ENCODE measurements at places on chromosomes 6 and 20. TPM values are rescaled to one million over a fixed set of nuclear protein-coding genes. Genes with fewer than 3 reads are reported as not detected.

GRCh38 chr6:14277405-14277930 is 159.9 kb downstream of the CD83 start:
- peak; percentile 54 for ATAC-seq

GRCh38 chr6:72406517-72406916 is 215.3 kb upstream of the KCNQ5 start:
- no peak for ATAC-seq

DNA sequence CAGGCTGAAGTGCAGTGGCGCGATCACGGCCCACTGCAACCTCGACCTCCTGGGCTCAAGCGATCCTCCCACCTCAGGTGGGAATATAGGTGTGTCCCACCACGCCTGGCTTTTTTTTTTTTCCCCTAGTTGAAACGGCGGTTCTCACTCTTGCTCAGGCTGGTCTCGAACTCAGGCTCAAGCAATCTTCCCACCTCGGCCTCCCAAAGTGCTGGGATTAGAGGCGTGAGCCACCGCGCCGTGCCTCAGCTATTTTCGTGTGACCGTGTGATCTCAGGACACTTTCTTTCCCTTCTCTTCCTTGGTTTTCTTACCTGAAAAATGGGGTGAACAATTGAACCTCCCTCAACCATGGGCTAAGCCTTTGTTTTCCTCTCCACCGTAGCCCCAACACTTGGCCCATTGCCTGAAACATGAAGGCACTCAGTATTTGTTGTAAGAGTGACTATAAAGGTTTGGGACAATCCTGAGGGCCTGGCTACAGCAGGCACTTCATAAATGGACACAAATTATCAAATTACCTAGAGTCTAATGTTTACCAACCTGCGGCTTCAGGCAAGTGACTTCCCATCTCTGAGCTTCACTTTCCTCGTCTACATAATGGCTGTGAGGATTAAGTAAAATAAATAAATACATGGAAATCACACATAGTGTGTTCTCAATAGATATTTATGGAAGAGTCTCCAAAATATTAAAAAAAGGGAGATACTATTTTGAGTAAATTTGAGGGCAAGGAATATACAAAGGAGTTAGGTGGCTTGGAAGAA is 31.4 kb upstream of the ID1 start:
- ATAC-seq: peak; percentile 1

- ATAC-seq: no peak
Observed at GRCh38 chr6:83770910-83771309, 62.0 kb upstream of the SNAP91 start.

- ATAC-seq: no peak
Observed at GRCh38 chr6:147874322-147874721, 365.8 kb downstream of the SAMD5 start.

DNA sequence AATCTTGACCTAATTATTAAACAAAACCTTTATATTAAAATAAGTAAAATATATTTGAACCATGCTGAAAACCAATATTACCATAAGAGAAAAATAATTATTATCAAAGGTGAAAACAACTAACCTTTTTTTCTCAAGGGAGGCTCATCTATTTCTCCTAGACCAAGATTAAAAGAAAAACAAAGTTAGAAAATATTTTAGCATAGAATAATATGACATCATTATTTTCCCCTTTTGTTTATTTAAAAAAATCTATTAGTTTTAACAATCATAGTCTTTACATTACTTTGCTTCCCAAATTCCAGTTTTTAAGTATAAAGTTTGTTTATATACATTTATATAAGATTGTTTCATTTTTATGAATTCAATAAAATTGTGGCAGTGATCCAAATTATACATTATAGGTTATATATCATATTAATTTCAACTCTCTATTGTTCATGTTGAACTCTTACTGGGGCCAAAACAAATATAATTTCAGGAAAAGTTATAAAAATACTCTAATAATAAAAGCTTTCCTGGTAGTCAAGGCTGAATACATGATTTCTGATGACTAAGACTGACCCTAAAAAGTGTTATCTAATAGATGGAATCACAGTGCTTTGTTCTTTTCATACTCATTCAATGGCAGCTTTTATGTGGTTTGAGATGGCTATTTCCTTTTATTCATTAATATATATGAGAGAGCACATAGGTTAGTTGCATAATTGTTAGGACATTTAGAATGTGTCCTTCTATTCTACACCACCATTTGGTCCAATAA is 89.4 kb downstream of the TRDN start:
- no peak for ATAC-seq

- no peak for ATAC-seq
Observed at GRCh38 chr20:3270051-3270450, 31.1 kb upstream of the SLC4A11 start.

DNA sequence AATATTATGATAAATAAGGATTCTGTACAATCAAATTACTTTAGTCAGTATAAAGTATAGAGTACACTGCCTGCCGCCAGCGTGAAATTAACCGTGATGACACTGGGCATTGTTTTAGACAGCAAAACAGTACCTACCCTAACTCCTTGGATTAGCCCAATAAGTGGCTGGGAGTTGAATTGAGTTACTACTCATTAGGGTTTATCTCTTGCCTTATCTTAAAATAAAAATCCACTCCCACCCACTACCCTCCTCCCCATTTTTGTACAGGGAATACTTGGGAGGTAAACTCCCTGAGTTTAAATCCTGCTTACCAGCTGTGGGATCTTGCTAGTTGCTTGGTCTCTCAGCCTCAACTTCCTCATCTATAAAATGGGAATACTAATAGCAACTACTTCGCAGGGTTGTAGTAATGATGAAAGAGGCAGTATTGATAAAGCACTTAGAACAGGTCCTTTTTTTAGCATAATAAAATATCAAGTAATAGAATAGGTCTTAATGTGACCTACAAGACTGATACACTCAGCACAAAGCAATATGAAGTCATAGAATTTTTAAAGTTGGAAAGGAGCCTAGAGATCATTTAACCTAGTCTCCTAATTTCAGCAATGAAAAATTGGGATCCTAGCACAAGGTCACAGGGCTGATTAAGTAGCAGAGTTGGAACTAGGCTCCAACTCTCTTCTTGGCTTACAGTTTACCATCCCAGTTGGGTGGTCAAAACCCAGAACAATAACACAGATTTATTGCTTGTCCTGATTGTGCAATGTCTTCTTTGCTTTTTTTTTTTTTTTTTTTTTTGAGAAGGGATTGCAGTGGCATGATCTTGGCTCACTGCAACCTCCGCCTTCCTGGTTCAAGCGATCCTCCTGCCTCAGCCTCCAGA is 23.8 kb downstream of the PHACTR2 start:
- ATAC-seq: no peak

GRCh38 chr20:56755201-56755600 is 126.1 kb downstream of the TFAP2C start:
- ATAC-seq: no peak

- ATAC-seq: no peak
Observed at GRCh38 chr6:30591008-30591407, 19.8 kb downstream of the ABCF1 start.

DNA sequence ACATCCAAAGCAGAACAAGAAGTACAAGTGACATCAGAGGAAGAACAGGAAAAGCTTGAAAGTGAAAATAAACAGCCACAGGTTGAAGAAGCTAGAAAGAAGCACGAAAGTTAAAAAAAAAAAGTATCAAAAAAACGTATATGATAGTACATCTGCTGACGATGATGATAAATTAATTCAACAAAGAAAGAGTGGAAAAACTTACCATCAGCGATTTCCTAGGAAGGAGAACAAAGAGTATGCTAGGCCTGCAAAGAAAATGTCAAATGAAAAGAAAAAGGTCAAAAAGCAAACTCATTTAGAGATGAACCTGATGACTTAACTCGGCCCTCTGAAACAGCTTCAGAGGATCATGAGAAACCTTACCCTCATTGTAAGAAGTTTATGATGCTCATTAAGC is 3.7 kb downstream of the SAYSD1 start:
- peak; percentile 20 for ATAC-seq

DNA sequence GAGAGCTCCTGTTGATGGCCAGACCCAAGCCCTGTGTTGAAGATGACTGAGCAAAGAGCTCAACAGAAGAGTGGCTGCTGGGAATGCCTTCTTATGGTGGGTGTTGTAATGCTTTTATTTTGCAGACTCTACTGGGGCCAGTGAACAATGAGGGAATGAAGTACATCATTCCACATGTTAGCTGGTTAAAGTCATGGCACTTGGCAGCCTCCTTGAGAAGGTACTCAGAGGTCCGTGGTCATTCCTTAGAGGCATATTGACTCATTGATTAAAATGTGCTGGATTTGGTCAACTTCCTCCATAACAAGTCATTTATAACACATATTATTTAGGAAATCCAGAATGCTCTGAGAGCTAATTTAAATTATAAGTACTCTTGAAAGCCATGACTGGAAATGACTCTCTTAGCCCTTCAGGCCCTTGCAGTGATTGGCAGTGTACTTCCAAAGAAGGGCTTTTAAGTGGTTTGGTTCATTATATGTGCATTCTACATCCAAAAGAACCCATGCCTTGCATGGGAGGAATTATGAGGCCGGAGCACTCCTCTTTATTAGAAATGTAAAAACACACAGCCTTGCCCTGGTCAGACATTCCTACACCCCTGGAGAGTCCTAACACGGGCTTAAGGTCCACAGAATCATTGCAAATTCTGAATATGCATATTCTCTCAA is 976.9 kb downstream of the KIF16B start:
- no peak for ATAC-seq

GRCh38 chr6:5638666-5639065 is 368.1 kb downstream of the NRN1 start:
- no peak for ATAC-seq

Gene GJA1
- total RNA-seq: 0.11 TPM

Gene LBP
- not detected for total RNA-seq

Gene SYCP2
- total RNA-seq: 6.7 TPM

Gene POM121L2
- total RNA-seq: not detected

Gene BPIFA1
- total RNA-seq: not detected

Gene ZC2HC1B
- total RNA-seq: not detected

Gene RIPOR3
- not detected for total RNA-seq

Data from activated T-helper 17 cell treated with anti-CD3 and anti-CD28 coated beads, Interleukin-2, amount 50 U/mL, for 72 hours (primary cell).